Tongue (tissue), 3 donors: ENCODE measurements at places on chromosomes 16 and 17.

- DNase-seq = no peak
Measured at GRCh38 chr16:53852678-53853077, 148.7 kb downstream of the FTO start.

DNA sequence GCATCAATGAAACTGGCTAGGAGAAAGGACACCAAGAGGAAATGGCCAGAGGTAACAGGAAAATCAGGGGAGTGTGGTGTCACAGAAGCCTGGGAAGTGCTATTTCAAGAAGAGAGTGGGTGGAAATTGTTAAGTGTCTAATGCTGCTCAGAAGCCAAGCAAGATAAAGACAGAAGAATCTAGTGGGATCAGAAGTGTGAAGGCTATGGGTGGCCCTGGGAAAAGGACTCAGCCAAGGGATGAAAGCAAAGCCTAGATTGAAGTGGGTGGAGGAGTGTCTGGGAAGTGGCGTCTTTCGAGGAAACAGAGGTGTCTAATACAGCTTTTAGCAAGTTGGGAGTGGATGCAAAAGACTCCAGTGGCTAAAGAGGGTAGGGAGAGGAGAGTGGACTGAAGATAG, 13.4 kb downstream of the PDZD9 start:
- no peak for DNase-seq

DNA sequence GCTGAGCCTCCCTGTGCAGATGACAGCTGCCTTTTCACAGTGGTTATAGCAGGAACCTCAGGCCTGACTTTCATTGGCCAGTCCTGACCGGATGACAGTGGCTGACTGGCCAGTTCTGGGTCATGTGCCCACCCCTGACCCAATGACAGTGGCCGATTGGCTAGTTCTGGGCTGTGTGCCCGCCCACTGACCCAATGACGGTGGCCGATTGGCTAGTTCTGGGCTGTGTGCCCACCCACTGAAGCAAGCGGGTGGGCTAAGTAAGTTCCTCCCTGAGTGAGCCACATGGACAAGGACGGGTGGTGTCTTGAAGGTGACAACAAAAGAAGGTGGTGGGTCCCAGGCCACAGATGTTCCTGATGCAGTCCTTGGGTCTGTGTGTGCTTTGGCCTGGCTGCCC, 9.5 kb downstream of the DEF8 start:
- peak; percentile 55 for DNase-seq

GRCh38 chr17:17181666-17182597, 24.2 kb downstream of the PLD6 start:
- DNase-seq = no peak

DNA sequence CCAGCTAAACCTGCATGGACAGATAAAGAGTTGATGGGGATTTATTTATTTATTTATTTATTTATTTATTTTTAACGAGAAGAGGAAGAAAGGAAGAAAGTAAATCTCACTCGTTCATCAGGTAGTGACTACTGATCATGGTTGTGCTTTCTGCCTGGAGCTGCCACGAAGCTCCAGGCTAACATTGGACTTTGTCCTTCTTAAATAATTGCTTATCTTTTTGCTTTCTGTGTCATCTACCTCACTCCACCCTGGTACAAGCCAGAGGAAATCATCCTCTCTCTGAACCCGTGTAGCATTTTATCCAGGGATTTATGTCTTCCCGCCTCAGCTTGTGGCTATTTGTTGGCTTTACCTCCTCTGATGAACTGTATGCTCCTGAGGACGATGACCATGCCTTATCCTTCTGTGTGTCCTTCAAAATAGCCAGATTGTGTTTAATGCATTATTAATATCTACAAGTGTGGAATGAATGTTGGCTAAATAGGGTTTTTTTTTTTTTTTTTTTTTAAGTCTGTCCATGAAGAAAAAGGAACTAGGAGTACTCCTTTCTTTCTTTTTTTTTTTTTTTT, 8.0 kb upstream of the SLC12A3 start:
- DNase-seq = no peak

DNA sequence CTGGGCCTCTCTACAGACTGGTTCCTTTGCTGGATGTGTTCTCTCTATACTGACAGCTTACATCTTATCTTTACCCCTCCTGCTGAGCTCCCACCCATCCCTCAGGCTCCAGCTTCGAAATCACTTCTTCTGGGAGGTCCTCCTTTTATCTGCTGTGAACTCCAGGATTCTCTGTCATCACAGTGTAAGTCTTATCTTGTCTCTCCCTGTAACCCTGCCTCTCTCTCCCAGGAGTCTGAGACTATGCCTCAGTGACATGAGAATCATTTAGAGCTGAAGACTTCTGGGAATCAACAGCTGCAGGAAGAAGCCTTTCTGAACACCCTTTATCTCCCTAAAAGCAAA, 148.1 kb upstream of the HS3ST3A1 start:
- DNase-seq = no peak

DNA sequence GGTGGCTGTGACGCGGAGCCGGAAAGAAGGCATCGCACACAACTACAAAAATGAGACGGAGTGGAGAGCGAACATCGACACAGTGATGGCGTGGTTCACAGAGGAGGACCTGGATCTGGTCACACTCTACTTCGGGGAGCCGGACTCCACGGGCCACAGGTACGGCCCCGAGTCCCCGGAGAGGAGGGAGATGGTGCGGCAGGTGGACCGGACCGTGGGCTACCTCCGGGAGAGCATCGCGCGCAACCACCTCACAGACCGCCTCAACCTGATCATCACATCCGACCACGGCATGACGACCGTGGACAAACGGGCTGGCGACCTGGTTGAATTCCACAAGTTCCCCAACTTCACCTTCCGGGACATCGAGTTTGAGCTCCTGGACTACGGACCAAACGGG, 4.4 kb downstream of the ENPP7 start:
- DNase-seq = no peak

GRCh38 chr17:17703140-17703919, 22.1 kb downstream of the RAI1 start:
- peak; percentile 51 for DNase-seq

DNA sequence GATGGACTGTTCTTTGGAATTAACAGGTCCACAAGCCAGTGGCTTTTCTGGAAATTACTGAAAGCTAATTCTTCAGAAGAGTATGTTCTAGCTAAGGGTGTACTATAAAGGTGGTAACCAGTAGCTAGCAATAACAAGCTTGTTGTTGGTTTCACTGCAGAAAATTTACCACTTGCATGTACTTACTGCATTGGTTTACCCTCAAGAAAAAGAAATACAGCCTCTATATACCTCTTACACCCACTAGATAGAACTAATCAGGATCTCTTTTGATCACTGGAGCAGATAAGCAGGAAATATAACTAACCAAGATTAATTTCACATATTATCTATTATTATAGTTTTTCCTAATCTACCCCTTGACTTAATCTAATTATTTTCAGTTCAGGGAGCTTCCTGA, 184.9 kb upstream of the TBX2 start:
- DNase-seq = no peak

- DNase-seq = peak; percentile 51
Measured at GRCh38 chr17:33977729-33978514, 277.2 kb upstream of the CCL2 start.

GRCh38 chr16:62177351-62178203, 141.3 kb upstream of the CDH8 start:
- no peak for DNase-seq

GRCh38 chr17:5747276-5747675, 163.0 kb upstream of the NLRP1 start:
- DNase-seq = no peak

DNA sequence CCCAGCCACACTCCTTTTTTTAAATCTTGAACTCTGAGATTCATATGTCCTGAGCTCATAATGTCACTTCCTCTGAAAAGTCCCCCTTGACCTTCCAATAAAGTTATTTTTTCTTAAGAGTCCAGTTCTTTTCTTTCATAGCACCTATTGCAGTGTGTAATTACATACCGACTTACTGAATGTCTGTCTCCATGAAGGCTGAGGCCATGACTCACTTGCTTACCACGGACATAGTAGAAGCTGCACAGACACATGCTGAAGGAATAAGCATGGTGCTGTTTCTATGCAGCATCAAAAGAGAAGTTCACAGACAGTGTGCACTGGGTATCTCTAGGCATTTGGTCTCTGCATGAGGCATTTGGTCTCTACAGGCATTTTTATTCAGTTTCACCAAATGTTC, 77.2 kb downstream of the C17orf67 start:
- DNase-seq = no peak
